ENCODE measurements at places on chromosomes 6 and 20. TPM values are rescaled to one million over a fixed set of nuclear protein-coding genes. Genes with fewer than 3 reads are reported as not detected.
A peak's percentile ranks its signal among the peaks of the same experiment; 100 is the strongest.

- DNase-seq = no peak
Measured at GRCh38 chr6:36141091-36141490, 10.8 kb downstream of the MAPK13 start.

The EBF4 gene
- not detected for total RNA-seq

DNA sequence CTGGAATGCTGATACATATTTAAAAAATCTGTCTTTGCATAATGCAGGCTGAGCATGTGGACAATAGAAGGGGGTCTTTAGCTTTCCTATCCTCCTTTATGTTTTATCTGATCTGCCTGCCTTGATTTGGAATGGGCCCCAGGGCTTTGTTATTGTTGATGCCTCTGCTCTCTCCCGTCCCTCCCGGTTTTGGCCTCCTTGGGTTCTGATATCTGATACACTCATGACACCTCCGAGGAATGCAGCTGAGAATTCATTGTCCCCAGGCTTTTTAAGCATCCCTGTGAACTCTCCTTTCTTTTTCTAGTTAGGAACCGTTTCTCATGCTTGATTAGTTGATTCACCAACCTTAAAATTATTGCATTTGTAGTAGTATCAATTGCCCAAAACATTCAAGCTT is 185.5 kb upstream of the RALGAPA2 start:
- no peak for DNase-seq

The RSPO4 gene
- 0.32 TPM for total RNA-seq

The CD93 gene
- 0.03 TPM for total RNA-seq

GRCh38 chr6:166507380-166507779 is 79.1 kb downstream of the RAMACL start:
- DNase-seq = no peak

GRCh38 chr6:29797135-29797534 is 30.5 kb upstream of the HLA-G start:
- peak; percentile 70 for DNase-seq

The ANKEF1 gene
- 7.4 TPM for total RNA-seq

The VSTM2L gene
- total RNA-seq = 0.27 TPM

GRCh38 chr6:7617801-7618764 is 28.1 kb downstream of the SNRNP48 start:
- peak; percentile 88 for DNase-seq

DNA sequence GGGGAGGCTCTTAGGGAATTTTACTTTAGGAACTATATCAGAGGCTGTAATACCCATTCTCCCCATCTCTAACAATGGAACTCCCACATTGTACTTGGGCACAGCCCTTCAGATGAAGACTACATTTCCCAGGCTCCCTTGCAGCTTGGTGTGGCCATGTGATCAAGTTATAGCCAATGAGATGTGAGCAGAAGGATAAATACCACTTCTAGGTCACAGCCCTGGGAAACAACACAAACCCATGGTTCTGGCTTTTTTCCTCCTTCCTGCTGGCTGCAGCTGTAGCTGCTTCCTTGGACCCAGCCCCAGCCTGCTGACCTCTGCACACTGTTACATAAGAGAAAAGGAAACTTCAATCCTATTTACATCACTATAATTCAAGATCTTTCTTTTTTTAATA is 445.9 kb upstream of the JARID2 start:
- DNase-seq = peak; percentile 84

- DNase-seq = no peak
Measured at GRCh38 chr6:110114004-110114403, 65.5 kb downstream of the WASF1 start.

The HAO1 gene
- not detected for total RNA-seq
